ENCODE measurements at places on chromosomes 6 and 20.

DNA sequence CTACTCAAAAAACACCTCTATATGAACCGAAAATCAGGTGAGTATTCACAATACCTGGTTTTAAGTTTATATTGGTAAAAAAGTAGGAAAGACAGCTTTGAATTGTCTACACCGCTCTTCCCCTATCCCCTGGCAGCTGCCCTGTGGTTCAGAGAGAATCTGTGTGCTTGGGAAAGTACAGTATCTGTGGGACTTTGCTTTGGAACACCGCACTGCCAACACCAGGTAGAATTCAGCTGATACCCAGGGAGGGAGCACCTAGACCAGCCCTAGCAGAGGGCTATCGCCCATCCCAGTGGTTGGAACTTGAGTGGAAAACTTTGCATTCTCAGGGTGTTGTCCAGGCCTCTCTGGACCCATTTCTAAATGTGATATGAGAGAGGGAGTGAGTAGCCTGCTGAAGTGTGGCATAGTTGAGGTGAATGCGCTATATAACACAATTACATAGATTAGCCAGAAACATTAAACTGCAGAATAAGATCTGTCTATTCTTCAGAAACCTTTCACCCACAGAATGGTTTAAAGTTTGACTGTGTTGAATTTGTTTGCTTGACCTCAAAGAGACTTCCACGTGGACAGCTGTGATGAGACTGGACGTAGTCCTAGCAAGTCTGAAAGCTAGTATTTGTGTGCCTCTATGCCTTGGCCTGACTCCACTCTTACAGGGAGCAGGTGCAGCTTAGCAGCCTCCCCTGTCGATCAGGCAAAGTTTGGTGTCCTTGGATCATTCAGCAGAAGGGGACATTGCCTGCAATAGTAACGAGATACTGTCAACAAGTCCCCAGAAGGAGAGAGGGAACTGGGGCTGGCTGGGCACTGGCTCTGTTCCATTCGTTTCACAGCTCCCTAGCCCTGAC is 11.5 kb upstream of the MPC1 start:
- no peak for DNase-seq

- no peak for DNase-seq
Measured at GRCh38 chr6:94862112-94862511, 715.2 kb upstream of the MANEA start.

GRCh38 chr20:38353316-38353715 is 7.0 kb downstream of the LBP start:
- DNase-seq, result no peak

GRCh38 chr6:84007871-84008270 is 25.7 kb upstream of the MRAP2 start:
- no peak for DNase-seq

- no peak for DNase-seq
Measured at GRCh38 chr6:166052837-166053236, 114.8 kb downstream of the TBXT start.

- no peak for DNase-seq
Measured at GRCh38 chr20:63765082-63765873, 25.7 kb downstream of the SLC2A4RG start.

- DNase-seq, result no peak
Measured at GRCh38 chr20:53926428-53927028, 143.9 kb downstream of the BCAS1 start.

- DNase-seq, result no peak
Measured at GRCh38 chr20:23007462-23007861, 27.6 kb upstream of the SSTR4 start.

- DNase-seq, result no peak
Measured at GRCh38 chr6:45212976-45213375, 115.2 kb upstream of the RUNX2 start.

DNA sequence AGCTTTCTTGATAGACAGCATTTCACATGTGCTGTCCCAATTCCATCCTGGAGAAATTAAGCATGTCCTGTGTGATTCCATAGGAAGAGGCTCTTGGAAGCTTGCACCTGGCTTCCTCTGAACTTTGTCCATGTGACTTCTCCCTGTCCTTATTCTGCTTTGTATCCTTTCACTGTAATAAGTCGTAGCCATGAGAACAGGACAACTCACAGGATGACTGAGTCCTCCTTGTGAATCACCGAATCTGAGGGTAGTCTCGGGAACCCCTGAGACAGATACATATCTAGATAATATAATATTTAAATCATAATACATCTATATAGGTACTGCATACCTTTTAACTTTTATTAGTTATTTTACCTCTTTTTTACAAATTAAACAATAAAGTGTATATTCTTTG is 156.7 kb upstream of the THEMIS start:
- no peak for DNase-seq

GRCh38 chr20:19671374-19671773 is 86.7 kb upstream of the RIN2 start:
- no peak for DNase-seq

DNA sequence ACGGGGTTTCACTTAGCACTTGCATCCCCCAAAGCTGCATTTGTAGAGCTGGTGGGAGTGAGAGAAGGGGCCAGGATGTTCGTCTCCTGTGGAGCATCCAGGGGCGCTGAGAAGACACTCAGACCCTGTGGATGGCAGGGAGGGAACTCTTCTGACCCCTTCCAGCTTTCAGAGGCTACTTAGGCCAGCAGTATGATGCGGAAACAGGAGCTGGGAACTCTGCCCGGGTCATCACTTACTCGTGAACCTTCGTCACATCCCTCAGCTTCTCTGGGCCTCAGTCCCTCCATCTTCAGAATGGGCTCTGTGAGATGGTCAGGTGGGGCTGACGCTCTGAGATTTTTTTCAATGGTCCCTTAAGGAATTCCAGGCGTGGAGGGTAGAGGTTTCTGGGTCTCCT is 228.5 kb downstream of the TAF4 start:
- no peak for DNase-seq

DNA sequence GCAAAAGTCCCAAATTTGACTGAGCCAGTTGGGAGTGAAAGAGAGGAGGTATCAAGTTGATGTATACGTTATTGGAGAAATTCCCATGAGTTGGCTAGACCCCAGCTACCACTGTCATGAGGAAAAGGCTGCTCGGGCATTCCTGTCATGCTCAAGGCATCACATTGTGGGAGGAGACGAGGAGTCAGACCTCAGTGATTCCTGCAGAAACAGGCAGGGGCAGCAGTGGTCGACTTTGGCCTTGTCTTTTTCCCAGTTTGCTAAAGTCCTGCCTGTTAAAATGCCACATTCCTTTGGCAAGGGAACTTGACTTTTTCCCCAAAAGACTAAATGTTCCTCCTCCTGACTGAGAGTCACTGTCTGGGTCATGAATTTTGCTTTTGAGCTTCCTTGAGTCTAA is 295.5 kb upstream of the HS3ST5 start:
- DNase-seq, result no peak

DNA sequence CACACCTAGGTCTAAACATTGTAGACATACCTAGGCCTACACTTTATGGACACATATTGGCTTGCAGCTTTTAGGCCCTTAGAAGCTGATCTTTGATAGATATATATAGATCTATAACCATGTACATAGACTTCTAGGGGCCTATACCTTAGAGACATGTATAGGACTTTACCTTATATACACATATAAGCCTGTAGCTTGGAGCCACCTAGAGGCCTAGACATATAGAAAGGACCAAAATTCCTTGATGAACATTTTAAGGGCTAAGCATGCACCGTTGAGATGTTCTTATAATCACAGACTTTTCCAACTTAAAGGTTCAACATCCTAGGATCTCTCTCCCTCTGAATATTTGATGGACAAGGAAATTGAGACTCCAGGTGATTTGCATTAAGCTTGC is 371.7 kb upstream of the SASH1 start:
- DNase-seq, result no peak

DNA sequence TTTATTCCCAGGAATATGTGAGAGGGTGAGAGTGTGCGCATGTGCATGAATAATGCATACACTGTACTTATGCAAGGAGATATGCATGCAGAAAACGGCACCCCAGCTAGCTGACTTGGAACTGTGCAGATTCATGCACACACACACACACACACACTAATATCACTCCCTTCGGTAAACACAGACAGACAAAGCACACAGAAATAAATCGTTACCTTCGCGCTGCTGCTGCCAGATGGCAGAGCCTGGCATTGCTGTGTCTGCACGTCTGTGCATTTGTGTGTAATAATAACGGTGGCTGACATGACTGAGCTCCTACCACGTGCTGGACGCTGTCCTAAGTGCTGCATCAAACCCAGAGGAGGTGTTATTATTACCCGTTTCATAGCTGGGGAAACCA is 36.8 kb downstream of the PREX1 start:
- DNase-seq, result no peak

DNA sequence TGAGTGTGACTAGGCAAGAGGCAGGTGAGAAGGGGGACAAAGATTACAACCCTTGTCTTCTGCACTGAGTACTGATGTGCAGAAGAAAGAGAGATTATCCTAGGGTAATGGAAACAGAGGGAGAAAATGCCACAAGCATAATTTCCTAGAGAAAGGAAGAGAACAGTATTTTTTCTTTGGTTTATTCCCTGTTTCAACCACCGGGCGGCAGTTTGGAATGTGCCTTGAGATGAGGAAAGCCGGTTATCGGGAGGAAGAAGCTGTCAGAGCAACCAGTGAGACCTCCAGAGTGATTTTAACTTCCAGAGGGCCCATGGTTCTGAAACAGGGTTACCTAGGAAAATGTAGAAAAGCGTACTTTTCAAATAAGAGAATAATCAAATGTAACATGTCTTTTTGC is 121.4 kb downstream of the REV3L start:
- DNase-seq, result no peak

DNA sequence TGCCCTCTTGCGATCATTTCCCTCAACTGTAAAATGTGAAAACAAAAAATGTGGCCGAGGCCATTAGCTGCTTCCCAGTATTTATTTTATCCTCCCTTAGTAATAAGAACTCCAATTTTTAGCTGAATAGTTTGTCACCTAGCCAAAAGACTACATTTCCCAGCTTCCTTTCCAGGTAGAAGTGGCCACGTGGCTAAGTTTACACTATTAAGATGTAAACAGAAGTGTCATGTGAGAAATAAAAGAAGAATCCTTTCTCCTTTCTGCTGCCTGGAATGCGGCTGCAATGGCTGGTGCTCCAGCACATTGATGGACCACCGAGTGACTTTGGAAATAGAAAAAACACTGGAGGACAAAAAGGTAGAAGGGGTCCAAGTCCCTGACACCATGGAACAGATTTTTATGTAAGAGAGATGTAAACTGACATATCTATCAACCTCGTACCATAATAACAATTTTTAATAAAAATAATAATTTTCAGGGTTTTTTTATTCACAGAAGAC is 268.8 kb downstream of the PKHD1 start:
- no peak for DNase-seq

- no peak for DNase-seq
Measured at GRCh38 chr6:131282365-131282764, 147.1 kb downstream of the AKAP7 start.

GRCh38 chr6:5053864-5054244 is 31.3 kb upstream of the PPP1R3G start:
- DNase-seq, result no peak

- no peak for DNase-seq
Measured at GRCh38 chr20:24163506-24163905, 174.9 kb upstream of the GGTLC1 start.

GRCh38 chr20:46270977-46271744 is 37.1 kb downstream of the CDH22 start:
- DNase-seq, result no peak

- no peak for DNase-seq
Measured at GRCh38 chr20:44027343-44028002, 112.8 kb downstream of the TOX2 start.

GRCh38 chr6:56087421-56087820 is 160.0 kb downstream of the COL21A1 start:
- no peak for DNase-seq

- DNase-seq, result no peak
Measured at GRCh38 chr6:105803442-105803841, 282.7 kb upstream of the PRDM1 start.

DNA sequence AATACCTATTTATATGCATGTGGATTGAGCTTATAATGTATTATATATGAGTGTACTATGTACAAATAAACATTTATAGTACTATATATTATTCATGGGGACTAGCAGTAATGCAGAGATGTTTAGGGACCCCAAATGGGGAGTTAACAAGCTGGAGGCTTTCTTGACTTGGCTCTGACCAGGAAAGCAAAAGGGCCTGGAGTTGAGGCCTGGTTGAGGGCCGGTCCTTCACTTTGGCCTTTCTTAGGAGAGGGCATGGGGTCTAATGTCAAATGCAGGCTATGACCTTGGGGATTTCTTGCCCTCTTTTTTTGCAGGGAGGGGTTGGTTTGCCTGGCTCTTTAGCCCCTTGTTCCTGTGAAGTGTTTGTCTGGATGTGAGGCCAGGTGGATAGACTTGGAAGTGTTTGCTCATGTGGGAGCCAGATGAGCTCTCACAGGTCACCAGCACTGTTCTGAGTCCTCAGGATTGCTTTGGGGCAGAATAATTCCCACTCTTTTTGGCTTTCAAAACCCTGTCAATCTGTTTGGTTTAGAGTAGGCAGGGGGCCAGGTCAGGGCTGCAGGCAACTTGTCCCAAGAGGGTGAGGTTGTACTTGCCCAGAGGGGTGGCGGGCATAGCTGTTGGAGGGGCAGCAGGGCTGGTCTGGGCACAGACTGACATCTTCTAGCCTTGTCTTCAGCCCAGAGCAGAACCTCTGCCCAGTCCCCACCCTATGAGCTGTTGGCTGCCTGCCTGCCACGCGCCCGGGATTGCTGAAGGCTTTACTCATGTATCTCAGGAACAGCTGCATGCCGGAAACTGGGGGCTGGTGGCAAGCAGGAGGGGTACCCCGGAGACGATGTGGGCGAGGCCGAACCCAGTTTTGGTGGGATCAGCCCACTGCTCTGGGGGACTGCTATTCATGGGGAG is 14.6 kb downstream of the TJAP1 start:
- no peak for DNase-seq

DNA sequence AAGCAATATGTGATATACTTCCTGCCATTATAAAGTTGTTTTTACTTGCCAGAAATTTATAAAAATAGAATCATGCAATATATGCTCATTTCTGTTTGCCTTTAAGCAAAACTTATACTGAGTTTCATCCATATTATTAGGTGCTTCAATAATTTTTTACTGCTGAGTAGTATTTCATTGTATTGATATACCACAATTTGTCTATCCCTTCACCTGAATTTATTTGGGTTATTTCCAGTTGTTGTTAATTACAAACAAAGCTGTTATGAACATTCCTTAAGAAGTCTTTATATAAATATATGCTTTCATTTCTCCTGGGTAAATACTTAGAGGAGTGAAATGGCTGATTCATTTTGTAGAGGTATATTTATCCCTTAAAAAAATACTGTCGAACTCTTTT is 864.1 kb downstream of the HACE1 start:
- no peak for DNase-seq

Measured in esophagus squamous epithelium (tissue), 5 donors.